ENCODE measurements at places on chromosomes 3 and 15. TPM values are rescaled to one million over a fixed set of nuclear protein-coding genes. Genes with fewer than 3 reads are reported as not detected.
A peak's percentile ranks its signal among the peaks of the same experiment; 100 is the strongest.

DNA sequence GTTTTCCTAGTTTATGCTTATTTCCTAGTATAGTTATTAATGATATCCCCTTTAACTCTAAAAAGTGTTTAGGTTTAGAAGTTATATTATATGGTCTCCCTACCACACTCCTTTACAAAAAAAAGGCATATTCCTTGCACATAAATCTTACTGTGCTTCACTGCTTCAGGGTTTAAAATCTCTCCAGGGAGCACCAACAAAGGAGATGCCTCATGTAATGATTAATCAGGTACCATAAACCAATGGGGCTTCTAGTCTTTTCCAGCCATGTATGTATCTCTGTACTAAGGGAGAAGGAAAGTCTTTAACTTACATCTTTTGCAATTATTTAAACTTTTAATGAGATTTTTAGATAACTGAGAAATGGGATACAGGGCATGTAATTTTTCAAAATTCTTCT lies 91.5 kb upstream of the RBMS3 start:
- DNase-seq: no peak

The C3orf22 gene
- not detected for total RNA-seq

The CYP8B1 gene
- not detected for total RNA-seq

The CATSPER2 gene
- total RNA-seq: 0.51 TPM

DNA sequence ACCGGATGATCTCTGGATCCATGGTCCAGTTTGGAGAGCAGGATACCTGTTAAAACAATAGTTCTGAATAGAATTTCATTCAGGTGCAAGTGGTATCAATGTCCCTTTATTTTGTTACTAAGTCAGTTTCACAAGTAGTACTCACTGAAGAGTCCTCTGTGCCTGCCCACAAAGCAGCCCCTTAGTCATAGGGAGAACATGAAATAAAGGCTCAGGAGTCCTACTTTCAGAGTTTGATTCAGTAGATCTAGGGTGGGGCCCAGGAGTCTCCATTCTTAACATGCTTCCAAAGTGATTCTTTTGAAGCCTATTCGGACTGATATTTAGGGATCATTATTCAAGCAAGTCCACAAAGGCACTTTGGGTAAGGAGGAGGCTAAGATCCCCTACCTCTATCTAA lies 79.8 kb upstream of the ACKR4 start:
- no peak for DNase-seq

DNA sequence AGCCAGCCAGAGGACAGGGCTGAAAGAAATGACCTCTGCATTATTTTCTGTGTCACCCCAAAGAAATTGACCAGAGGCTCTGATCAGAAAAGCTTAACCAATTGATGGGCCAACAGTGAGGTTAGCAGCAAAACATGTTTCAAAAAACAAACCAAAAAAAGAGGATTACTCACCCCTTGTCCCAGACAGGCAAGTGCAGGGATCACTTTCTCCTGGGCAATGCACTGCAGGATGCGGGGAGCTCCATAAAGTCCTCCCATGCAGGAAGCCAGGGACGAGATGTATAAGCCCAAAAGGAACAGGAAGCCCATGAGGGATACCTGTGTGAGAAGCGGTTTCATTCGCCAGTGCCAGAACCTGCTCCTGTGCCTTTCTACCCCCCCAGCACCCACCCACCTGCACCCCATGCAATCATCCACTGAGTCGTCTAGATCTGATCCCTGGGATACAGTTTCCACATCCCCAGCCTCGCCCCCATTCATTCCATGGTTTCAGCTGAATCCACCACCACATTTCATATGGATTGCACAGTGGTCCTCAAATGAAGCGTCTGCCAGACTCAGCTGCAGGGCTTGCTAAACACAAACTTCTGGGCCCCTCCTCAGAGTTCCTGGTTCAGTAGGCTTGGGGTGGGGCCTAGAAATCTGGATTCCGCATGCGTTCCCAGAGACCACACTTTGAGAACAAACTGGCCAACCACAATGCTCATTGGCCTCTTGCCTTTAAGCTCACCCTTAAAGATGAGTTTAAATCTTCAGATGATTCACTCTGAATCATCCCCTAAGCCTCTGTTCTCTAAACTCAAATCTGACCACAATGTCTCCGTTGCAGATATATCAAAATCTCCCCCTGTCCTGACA lies 54.4 kb upstream of the HEG1 start:
- DNase-seq: no peak

GRCh38 chr3:63613561-63613960 lies 38.9 kb upstream of the SNTN start:
- DNase-seq: no peak

DNA sequence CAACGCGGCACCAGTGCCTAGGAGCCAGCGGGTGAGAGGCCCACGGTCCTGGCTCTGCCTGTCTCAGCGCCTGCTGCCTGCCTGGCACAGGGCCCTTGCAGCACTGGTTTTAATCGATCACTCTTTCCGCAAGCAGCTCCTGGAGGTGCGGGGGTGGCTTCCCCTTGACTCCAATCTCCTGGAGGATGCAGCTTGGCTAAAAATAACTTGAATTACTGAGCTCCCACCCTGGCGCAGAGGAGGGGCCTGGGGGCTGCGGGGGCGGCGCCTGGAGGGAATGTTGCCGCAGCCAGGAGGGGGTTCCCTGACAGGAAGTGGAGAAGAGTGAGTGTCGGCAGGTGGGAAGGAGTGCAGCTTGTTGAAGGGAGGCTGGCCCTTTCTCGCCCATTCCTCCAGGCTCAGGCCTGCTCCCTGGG lies 9.9 kb upstream of the RPL29 start:
- peak; percentile 83 for DNase-seq

DNA sequence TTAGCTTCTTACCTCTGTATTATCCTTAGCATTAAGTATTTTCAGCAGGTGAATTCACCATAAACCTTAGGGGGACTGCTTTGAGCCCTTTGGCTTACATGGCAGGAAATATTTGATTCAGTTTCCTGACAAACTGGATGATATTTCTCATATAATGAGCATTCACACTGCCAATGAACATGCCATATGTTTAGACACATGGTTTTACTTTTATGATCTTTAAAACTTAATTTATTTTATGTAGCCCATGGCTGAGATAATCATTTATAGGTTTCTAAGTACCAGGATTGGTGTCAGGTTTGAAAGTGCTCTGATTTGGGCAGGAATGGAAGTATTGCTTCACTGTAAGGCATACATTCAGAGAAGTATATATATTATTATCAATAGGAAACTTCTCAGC lies 319.1 kb downstream of the ZPLD1 start:
- DNase-seq: no peak

The RTP3 gene
- total RNA-seq: not detected

GRCh38 chr15:66702035-66702786 lies at the start of gene SMAD6:
Gene SMAD6, plus strand, starts transcription at chr15:66702236. Its CDS starts 1,023 bp downstream, at chr15:66703259.
- peak; percentile 98 for DNase-seq

- DNase-seq: no peak
Measured at GRCh38 chr15:69797615-69798014, 300.1 kb downstream of the TLE3 start.

GRCh38 chr15:63605816-63606215 lies 8.6 kb downstream of the FBXL22 start:
- no peak for DNase-seq

DNA sequence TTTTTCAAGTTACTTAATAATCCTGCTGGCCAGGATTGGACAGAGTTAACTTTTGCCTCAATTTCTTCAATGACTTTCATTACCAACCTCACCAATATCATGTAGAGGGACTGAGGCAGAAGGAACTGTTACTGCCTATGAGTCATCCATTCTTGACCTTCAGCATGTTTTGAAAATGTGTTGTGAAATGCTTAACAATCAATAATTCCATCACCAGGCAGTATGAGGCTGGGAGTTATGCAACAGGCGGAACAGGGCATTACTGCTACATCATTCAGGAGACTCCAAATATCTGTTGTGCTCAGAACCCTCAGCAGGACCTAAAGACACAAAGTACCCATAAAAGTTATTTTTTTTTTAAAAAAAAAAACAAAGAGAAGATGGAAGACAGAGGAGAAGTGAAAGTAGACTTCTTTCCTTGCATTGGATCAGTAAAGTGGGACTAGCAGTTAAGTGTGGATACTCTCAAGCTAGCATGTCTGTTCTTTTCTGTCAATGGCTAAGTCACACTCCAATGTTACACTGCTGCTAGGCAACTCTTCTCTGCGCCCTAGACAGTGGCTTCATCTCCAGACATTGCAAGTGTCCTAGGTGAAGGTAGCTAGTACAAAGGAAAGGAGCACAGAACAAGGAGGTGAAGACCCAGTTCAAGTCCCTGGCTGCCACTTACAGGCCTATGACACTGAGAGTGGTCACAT lies 184.9 kb upstream of the LPP start:
- DNase-seq: no peak

The ZFYVE19 gene
- 25.3 TPM for total RNA-seq

The IQCB1 gene
- total RNA-seq: 24.7 TPM

GRCh38 chr3:5666455-5666854 lies 478.9 kb downstream of the EDEM1 start:
- DNase-seq: no peak

The KIF15 gene
- total RNA-seq: 8.8 TPM

The SCN5A gene
- total RNA-seq: 6.1 TPM

- no peak for DNase-seq
Measured at GRCh38 chr3:123633530-123633929, 48.7 kb upstream of the HACD2 start.

DNA sequence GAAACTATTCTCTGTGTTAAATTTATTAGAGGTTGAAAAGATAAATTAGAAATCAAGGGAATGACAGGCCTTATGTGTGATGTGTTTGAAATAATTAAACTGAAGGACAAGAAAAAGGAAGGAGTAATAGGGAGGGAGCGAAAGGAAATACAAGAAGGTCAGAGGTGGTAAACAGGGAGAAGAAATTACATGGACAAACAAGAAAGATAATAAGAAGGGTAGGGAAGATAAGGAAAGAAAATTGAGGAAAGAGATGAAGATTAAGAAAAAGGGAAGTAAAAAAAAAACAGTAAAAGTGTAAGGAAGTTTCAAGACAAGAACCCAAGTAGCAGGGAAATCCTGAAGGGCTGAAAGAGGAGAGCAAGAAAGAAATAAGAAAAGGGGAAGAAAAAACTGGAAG lies 26.2 kb upstream of the ANXA2 start:
- DNase-seq: no peak

GRCh38 chr3:13004376-13004775 lies 68.9 kb downstream of the IQSEC1 start:
- DNase-seq: no peak

The MRAS gene
- 43.0 TPM for total RNA-seq

The FBXO40 gene
- 12.7 TPM for total RNA-seq

The ATP8B4 gene
- 10.5 TPM for total RNA-seq

- DNase-seq: peak; percentile 81
Measured at GRCh38 chr3:33883538-33883950, 85.1 kb downstream of the PDCD6IP start.

GRCh38 chr3:139264375-139264774 lies 79.4 kb upstream of the MRPS22 start:
- DNase-seq: no peak

The SLC22A13 gene
- total RNA-seq: 0.51 TPM

DNA sequence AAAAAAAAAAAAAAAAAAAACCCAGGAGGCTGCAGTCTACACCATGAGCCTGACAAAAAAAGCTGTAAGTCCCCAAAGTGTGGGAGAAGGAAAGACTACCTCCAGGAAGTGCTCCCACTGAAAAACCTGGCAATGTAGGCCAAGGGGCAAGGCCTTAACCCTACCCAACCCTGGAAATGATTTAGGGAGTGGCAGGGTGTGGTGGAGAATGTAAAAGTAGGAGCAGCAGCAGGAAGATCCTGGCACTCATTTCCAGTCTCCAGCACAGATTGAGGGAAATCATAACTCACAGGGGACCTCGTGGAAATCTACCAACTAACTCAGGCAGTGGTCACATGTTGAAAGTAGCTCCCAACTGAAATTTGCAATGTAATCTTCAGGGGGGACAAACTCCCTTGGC lies 839.5 kb downstream of the EPHA3 start:
- DNase-seq: no peak
